ENCODE measurements at places on chromosomes 2 and 18.

GRCh38 chr18:68796936-68797690 lies 767 bp upstream of the CCDC102B start:
- DNase-seq: no peak

DNA sequence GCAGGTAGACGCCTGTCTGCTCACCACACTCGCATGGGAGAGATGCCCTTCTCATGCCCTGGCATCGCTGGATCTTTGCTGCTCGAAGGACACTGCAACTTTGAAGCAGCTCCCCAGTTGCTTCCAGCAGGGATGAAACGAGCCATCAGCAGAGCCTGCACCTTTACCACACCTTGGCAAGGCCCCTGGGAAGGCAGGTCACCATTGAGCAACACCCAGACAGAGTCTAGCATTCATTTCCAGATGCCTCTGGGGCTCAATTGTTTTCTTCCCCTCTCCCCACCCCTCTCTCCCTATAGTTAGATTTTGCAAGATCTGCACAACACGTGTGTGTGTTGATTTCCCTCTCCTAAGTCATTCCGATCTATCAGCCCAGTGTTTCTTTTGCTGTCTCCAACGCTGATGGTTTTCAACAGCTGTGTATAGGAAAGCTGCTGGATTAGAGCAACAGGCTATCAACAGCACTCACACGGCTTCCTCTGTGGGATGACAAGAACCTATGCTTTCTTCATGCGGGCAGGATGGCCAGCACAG lies 25.6 kb upstream of the INHBB start:
- DNase-seq: peak; percentile 77

DNA sequence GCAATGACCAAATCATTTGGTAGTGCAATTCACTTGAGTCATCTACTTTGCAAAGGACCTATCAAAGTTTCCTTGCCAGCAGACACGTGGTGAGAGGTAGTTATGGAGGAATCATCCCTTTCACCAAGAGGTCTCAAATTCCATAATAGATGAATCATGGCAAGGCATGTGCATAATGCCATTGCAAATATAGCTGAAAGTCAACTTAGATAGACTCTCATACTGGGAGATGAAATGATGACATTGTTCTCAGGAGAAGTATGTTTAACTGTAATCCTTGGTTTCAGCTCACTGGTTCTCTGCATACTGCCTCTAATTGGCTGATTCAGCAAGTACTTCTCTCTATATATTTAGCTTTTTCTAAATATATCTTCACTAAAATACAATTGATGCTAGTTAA lies 57.2 kb downstream of the CALCRL start:
- DNase-seq: peak; percentile 70

- no peak for DNase-seq
Observed at GRCh38 chr2:27831279-27832050, 58.7 kb downstream of the RBKS start.

DNA sequence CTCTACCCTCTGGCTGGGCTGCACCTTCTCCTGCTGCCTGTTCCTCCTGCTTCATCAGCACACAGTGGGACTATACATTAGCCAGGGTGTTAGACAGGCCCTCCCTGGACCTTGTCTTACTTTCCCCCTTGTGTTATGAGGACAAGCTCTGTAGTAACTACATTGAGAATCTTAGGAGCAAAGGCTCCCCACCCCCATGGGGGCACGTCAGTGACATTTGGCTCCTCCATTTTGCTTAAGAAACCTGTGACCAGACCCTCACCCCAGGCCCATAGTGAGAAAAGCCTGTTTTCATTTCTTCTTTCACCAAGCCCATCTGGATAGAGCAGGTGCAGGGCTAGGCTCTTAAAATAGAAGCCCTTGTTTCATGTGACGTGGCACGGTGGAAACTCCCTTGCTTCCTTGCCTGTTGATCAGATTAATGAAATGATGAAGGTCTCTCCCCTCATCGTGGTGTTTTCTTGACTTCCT lies 146.7 kb downstream of the RPIA start:
- DNase-seq: no peak

DNA sequence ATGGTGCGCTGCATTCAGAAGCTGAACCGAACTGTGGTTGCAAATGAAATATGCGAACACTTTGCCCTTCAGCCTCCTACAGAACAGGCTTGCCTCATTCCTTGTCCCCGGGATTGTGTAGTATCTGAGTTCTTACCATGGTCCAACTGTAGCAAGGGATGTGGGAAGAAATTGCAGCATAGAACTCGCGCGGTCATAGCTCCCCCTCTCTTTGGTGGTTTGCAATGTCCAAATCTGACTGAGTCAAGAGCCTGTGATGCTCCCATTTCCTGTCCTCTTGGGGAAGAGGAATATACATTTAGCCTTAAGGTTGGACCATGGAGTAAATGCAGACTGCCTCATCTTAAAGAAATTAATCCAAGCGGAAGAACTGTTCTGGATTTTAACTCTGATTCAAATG lies 291.4 kb downstream of the THSD7B start:
- no peak for DNase-seq

DNA sequence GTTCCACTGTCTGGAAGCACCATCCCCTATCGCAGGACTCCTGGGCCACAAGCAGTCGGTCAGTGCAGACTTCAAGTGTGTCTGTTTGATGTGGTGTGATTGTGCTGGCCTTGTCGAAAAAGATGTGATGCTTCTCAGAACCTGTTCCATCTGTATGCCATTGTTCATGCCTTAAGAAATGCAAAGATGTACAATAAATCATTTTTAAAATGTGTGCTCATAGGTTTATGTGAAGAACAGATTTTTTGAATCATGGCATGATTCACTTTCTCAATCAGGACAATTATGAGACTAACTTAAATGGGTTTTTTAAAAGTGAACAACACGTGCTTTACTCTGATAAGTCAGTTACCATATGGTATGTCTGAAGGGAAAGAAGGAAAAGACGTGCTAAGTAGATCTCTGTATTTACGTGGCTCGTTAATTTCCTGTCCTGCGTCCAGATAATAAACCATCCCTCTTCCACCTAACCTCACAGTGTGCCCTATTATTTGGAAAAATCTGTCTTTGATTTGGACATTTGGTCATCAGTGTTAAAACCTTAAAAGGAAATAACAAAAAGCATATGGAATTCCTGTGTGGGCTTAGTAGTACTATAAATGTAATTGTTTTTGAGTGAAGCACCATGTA lies 54.9 kb downstream of the PRKRA start:
- DNase-seq: no peak

GRCh38 chr2:49162151-49162550 lies 7.8 kb upstream of the FSHR start:
- DNase-seq: no peak

DNA sequence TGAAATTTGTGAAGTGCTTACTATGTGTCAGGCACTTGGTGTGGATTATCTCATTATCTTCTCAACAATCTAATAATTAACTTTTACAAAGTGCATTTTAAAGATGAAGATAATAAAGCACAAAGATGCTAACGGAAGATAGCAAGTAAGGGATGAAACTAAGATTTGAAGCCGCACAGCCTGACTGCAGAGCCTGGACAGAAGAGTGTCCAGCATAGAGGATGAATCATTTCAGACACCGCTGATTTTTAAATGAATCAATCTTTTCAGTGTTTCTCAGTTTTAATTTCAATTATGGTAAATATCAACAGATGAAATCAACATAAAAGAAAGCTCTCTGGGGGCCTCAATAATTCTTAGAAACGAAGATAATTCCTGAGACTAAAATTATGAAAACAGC lies 24.5 kb upstream of the STAM2 start:
- DNase-seq: no peak

Measured in mammary epithelial cell (primary cell).